Muscle of arm (tissue), 14 donors: ENCODE measurements at places on chromosomes 11 and 22.
A peak's percentile ranks its signal among the peaks of the same experiment; 100 is the strongest.

DNA sequence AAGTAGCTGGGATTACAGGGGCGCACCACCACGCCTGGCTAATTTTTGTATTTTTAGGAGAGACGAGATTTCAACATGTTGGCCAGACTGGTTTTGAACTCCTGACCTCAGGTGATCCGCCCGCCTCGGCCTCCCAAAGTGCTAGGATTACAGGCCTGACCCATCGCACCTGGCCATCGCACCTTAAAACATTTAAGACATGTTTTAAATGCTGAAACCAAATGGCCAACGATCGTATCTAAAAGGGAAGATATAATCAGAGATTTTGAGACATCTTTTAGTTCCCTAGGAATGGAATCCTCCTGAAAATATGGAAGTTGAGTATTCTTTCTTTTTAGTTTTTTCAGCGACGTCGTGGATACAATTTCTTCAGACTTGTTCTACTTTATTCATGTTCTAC lies 21.8 kb upstream of the APOBEC3A start:
- DNase-seq = no peak

DNA sequence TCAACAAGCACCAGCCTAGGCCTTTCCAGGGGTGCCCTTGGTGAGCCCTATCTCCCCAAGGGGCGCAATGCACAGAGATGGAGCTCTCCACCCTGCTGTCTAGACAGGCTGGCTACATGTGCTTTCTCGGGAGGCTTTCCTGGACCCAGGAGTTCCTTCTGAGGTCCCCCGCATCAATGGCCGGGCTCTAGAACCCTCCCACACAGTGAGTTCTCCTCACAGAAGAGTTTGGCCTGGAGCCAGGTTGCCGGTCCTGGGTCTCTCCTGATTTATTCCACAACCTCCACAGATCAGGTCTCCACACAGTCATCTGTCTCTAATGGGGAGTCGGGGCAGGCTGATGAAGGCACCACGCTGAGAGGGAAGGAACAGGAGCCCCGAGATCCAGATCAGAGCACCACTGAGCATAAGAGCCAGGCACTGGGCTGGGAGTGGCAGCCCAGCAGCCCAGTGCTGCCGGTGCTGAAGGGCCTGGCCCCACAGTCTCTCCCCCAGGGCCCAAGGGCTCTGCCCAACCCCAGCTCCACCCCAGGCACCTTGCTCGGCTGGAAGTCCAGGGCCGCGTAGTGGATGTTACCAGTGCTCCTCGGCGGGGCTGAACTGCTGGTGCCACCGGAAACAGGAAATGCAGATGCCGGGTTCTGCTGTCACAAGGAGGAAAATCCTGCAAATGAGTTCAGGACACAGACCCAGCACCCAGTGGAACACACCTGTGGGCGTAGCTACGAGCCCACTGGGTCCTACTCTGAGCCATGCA lies 44.7 kb downstream of the GAB4 start:
- no peak for DNase-seq

GRCh38 chr11:73379189-73379880 lies 3.1 kb downstream of the RELT start:
- DNase-seq = no peak

DNA sequence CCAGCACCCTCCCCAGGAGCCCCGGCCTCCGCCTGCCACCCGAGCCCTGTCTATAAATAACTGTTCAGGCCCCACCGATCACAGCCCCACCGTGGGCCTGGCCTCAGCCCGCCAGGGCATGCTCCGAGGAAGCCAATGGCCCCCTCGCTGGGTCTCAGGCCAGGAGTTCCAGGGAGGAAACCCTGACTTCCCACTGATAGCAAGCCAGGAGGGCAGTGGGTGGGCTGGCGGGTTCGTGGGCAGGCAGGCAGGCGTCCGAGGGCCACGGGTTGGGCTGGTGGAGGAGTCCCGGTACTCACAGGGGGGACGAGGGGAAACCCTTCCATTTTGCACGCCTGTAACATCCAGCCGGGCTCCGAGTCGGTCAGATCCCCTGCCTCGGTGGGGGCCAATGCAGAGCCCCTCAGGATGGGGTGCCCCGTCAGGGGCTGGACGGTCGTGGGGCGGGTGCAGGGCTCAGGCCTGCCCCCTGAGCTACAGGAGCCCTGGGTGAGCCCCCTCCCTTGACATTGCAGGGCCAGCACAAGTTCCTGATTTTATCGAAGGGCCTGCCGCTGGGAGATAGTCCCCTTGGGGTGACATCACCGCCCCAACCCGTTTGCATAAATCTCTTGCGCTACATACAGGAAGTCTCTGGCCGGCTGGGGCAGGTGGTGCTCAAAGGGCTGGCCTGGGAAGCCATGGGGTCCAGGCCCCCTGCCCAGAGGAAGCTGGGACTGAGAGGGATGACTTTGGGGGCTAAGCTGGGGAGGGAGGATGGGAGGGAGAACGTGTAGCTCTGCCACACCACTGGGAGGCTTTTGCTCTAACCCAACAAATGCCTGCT lies at the start of gene SPI1:
Gene SPI1, minus strand, starts transcription at position 538 of the 826 bp plus-strand sequence. Its CDS starts 194 bp downstream, at position 344.
- DNase-seq = no peak

DNA sequence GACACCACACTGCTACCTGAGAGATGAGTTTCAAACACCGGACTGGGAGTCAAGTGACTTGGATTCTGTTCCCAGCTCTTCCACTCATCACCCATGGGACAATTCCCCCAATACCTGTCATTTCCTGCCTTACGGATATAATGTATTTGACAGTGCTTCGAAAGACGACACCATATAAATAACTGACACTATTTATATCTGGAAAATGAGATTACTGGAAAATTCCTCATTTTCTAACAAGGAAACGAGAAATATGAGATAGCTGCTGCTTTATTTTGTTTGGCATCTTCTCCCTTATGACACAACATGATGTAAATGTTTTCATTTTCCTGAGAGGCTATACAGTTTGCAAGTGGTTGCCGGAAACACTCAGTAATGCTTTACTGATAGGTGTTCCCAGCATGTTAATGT lies 8.6 kb downstream of the HSCB start:
- DNase-seq = peak; percentile 54

DNA sequence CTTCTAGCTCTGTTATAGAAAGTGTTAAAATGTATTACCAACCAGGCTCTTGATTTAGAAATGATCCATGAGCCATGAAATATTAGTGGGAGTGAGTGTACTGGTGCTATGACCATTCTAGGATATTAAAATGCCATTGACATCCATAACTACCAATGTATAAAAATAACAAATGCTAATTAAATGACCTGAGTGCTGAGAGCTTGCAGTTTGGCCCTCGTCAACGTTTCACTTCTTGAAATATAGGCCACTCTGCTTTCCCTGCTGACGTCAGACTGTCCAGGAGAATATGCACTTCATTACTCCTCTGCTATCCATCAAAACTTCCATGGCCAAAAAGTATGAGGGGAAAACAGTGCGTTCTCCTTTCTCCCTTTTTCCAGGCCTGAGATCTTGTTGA lies 563.1 kb downstream of the METTL15 start:
- DNase-seq = peak; percentile 4

DNA sequence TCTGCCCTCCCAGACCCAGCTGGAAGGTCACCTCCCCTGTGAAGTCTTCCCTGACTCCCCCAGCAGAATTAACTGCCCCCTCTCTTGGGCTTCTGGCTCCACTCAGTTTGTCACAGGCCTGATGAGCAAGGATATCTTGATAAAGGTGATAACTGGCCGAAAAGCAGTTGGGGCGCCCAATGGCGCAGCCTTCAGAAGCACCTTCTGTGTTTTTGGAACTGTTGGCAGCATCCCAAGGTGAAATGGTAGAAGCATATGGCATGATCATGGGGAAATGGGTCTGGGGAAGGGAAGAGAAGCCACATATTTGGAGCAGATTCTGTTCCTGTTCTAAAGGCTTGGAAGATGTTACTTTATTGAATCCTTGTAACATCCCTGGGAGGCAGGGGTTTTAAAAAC lies 2.8 kb upstream of the TAB1 start:
- no peak for DNase-seq

DNA sequence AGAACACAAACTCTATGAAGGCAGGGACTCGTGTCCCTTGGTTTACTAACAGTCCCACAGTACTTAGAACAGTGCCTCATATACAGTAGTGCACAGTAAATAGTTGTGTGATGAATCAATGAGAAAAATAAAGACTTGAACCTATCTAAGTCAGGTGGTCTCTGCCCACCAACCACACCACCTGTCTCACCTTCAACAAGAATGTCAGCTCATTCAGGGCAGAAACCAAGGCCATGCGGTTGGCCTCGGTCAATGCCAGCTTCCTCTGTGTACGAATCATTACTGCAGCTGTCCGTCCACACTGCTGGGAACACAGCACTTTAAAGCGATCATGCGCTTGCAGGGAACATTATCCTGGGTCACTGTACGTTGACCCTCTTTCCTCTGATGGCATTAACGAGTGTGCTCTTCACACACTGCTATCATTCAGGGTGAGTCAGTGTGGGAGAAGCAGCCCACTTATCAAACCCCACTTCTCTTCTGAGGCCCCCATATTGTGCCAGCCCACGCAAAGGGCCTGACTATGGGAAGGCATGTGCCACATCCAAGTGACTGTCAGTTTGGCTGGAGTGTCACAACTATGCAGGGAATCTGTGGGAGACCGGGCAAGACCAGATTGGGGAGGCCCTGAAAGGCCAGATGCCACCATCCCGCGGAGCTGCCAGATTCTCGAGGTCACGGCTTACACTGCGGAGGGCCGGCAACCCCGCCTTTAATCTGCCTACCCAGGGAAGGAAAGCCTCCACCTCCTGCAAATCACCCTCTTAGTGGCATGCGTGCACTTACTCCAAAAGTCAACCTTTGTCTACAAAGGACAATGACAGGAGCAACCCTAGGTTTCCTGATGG lies 36.1 kb downstream of the LARGE1 start:
- DNase-seq = no peak

- no peak for DNase-seq
These were observed 54.4 kb upstream of the OR4B1 start for GRCh38 chr11:48161951-48162884.

- DNase-seq = peak; percentile 32
These were observed 40.9 kb upstream of the AMPD3 start for GRCh38 chr11:10414181-10414580.

- DNase-seq = no peak
These were observed 537 bp downstream of the EP300 start for GRCh38 chr22:41092847-41093411.

DNA sequence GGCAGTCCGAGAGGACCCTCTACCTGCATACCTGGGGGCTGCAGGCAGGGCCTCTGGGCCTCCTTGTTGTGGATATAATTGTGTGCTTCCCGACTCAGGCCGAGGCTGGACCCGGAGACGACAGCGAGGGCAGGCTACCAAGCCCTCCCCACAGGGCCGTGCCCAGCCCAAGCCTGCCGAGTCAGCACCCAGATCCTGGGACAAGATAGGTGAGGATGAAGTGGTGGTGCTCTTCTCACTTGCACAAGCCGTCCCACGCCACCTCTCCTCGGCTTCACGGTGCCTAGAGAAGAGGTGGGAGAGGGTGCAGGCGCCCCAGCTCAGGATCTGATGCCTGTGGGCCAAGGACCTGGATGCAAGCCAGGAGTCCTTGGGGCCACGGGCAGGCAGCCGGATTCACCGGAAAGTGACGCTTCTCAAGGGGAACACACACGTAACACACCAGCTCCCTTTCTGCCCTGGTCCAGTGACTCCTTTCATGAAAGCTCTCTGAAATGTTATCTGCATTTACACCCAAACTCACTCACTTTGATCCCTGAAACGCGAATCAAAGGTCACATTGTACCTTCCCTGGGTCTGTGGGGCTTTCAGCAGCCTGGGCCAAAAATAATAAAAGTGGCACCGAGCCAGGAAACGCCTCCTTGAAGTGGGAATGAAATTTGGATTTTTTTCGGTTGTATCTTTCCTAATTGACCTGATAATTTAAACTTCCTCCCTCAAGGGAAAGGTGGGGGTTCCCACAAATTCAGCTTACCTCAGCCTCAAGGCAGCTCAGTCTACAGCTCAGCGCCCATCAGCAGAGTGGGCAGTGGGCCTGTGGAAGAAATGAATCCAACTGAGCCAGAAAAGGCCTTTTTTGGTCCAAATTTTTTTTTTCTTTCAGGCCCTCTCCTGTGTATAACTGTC lies 1.1 kb upstream of the GNB1L start:
- peak; percentile 45 for DNase-seq

DNA sequence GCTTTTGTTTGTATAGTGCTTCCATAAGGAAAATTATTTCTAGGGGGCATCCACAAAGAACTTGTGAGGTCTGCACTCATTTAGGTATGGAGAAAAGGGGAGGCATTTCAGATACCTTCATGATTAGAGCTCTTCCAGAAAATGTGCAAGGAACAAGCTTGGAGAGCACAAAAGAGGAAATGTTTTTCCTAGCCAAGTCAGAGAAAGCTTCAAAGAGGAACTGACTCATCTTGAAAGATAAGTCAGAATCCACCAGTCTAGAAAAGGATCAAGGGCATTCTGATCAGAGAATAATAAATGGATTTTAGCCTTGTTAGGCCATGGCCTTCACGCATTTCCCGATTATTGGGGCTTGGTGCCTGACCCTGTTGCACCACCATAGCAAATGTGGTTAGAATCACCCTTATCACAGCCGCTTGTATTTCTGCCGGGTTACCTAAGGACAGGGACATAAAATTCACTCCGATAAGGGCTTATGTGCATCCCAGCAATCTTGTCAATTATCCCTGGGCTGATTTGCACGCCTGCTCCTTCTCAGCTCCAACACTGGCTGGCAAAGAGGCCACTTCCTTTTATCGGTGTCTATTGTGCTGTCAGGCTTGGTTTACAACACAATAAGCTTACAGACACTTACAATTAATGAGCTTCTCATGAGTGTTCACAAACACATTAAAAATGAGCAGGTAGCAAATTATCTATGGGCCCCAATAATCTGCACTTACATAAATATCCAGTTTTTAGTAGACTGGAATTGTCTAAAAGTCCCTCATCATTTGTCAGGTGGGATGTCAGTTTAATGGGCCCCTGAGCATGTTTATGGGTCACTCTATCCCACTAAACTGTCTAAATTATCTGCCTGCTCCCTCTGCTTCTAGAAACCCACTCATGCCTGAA lies 613.5 kb downstream of the SOX6 start:
- DNase-seq = no peak

- DNase-seq = peak; percentile 7
These were observed 1889.7 kb downstream of the LRRC4C start for GRCh38 chr11:39569789-39570188.

GRCh38 chr22:27959335-27960090 lies 40.5 kb upstream of the PITPNB start:
- no peak for DNase-seq

- DNase-seq = peak; percentile 88
These were observed 38.8 kb downstream of the NUMA1 start for GRCh38 chr11:72041364-72042063.
